IPS DF 19.7 (cell line): ENCODE measurements at places on chromosomes 7 and 10.
A peak's percentile ranks its signal among the peaks of the same experiment; 100 is the strongest.

DNA sequence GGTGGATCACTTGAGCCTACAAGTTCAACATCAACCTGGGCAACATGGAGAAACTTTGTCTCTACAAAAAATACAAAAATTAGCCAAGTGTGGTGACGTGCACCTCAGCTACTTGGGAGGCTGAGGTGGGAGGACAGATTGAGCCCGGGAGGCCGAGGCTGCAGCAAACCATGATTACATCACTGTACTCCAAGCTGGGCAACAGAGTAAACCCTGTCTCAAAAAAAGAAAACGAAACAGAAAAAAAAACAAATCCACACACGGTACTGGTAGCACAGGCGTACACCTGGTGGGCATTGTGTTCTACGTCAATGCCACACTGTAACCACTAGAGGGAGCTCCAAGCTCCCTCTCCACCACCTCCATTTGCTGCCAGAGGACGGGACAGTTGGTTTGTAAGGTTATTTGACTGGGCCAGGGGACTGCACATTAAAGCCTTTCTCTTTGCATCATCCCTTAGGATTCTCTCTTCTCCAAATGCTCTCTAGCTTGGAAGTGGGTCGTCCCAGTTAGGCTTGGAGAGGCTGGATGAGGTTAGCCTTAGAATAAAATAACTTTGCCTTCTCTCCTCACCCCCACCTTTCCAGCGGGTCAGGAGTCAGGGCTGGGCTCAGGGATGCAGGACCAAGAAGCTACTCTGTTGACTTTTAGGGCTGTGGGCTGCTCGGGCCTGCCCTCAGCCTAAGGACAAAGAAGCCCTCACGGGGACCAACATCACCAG, 130.8 kb downstream of the SORBS1 start:
- no peak for DNase-seq

DNA sequence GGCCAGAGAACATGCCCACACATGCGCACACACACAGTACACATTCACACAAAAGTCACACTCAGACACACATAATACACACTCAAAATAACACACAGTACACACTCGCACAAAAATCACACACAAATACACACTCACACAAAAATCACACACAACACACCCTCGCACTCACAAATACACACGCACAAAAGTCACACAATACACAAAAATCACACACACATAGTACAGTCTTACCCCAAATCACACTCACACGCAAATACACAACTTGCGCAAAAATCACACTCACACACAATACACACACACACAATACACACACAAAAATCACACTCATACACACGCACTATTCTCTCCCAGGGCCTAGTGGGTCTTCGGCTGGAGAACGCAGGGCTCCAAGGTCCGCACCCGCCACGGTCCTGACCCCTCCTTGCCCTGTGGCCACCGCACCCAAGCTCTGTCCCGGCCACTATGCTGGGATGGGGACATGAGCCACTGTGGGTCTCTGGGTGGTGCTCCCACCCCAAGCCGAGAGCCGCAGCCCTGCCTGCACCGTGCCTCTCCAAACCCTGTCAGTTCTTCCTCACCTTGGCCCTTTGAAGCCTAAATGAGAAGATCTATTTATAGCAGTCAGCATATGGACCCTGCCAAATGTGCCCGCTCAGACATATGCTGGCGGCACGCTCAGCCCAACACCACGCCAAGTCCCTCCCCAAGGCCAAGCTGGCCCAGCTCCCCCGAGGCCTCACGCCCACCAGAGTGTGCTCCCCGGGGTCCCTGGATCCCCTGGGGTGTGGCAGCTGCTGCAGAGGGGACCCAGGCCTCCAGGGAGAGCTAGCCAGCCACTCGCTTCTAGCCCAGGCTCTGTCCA, 55.9 kb downstream of the ELFN1 start:
- no peak for DNase-seq

GRCh38 chr7:116426428-116427156, 72.9 kb upstream of the CAV2 start:
- DNase-seq, result no peak

GRCh38 chr10:46538717-46539426, 17.6 kb downstream of the GPRIN2 start:
- DNase-seq, result no peak

DNA sequence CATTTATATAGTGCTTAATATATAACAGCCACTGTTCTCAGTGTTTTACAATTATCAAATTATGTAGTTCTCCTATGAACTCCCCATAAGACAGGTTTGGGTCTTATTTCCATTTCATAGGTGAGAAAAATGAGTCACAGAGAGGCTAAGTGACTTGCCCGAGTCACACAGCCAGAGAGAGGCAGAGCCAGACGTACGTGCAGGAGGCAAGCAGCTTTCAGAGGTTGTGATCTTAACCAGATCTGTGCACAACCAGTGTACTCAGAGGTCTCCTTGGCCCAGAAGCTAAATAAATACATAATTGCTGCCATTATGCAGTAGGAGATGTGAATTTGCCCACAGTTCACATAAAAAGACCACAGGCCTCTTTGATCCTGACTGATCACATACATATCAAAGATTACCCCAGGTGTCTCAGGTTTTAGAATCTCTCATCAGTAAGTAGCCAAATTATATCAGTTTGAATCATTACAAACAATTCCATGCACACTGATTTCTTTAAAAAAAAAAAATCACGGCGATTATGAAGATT, 304.7 kb upstream of the AOAH start:
- no peak for DNase-seq

DNA sequence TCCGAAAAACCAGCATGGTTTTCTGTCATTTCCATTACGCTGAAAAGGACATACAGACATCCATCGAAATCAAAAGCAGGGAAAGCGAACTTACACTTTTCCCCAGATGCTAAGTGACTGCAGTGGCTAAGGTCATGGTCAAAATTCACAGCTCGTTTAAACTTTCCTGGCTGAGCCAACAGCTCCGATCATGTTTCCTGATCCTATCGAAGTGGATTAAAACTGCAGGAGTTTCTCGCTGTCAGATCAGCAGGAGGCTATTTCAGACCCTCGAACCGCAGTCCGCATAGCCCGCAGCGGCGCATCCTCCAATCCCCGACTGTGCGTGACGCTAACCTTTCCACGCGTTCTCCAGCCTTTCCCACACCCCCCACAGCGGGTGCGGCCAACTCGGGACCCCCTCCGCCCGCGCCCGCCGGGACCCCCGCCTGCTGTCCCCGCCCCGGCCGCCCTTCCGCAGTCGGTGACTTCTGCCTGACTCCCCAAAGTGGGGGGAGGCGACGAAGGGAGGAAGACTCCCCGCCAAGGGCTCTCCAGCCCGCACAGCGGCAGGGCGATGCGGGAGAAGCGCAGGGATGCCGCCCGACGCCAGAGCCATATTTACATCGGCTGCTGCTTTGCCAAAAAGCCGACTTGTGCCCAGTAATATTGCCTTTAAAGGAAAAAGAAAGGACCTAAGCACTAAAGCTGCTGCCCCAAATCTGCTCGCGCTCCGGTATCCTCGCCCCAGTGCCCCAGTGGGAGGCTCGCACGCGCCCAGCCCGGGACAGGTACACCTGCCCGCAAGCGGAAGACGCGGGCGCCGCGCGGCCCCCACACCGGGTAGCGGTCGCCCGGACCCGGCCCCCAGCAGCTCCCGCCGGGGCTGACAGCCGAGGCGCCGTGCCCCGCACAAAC, 1.2 kb downstream of the PIP4K2A start:
- DNase-seq, result no peak

- no peak for DNase-seq
These were observed 7.5 kb downstream of the MPP7 start for GRCh38 chr10:28295336-28295735.

DNA sequence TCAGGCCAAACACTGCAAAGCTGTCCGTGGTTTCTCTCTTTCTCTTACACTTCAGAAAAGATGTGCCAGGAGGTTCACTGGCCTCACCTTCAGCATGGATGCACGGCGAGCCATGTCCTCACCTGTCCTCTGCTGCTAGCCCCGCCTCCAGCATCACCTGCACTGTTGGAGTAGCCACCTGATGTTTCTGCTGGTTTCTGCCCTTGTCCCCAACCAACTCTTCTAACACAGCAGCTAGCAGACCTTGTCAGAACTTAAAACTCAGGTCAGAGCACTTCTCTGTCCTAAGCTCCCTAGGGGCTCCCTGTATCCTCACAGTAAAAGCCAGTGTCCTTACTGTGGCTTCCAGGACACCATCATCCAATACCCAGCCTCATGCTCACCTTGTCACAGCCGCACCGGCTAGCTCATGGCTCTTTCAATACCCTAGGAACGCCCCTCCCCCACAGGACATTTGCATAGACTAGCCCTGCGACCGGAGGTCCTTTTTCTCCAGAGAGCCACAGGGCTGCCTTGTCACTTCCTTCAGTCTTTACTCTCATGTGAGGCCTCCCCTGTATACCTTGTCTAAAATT, 15.2 kb downstream of the PALD1 start:
- peak; percentile 82 for DNase-seq

- no peak for DNase-seq
These were observed 69.8 kb upstream of the BAIAP2L1 start for GRCh38 chr7:98470485-98471240.

- no peak for DNase-seq
These were observed 179.3 kb downstream of the PFKFB3 start for GRCh38 chr10:6382081-6382480.

DNA sequence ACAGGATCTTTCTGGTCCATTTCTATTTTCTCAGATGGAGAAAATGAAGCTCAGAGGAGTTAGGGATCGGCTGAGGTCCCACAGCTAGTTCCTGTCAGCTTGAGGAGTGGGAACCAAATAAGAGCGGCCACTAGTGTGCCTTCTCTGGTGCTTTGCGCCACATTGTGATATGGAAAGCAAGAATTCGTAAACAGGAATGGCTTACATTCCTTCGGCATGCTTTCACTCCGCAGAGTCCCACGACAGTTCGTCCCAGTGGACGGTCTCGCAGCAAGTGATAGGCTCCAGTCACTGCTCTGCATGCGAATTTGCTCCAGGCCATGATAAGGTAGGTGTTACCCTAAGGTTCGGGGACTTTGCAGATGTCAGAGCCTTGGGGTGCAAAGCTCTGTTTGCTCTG, 41.5 kb upstream of the PTF1A start:
- DNase-seq, result no peak

GRCh38 chr10:3548076-3548475, 236.9 kb downstream of the KLF6 start:
- DNase-seq, result no peak

- no peak for DNase-seq
These were observed 141.1 kb upstream of the AGR3 start for GRCh38 chr7:17022920-17023319.

DNA sequence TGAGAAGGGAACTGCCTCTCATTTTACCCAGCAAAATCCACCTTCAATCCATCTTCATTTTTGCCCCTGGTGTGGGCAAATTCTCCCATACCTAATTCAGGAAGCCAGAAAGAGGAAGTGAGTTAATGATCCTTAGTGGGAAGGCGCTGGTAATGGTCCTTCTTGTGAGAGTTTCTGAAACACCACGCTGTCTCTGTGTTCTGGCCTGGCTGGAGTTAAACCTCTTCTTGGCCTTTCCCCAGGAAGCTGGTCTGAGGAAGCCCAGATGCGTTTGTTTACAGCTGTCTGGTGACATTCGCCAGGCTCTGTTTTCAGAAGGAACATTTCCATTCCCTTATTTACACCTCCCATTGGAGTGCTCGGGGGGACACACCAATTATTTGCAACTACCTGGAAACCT, 24.3 kb downstream of the HTRA1 start:
- no peak for DNase-seq

DNA sequence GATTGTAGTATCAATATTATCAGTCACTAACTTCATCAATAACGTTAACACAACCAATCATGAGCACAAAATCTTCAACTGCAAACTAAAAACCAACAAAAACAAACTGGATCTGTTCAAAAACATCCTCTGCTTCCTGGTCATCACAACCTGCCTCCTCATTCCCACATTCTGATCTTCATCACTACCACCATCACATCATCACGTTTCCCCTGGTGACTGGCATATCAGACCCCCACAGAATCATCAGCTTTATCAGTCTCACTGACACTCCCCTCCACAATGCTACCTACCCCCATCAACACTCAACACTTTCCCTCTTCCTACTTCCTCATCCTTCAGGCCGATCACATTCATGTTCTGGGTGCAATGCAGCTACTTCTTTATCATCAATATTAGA, 11.4 kb downstream of the XPNPEP1 start:
- no peak for DNase-seq

DNA sequence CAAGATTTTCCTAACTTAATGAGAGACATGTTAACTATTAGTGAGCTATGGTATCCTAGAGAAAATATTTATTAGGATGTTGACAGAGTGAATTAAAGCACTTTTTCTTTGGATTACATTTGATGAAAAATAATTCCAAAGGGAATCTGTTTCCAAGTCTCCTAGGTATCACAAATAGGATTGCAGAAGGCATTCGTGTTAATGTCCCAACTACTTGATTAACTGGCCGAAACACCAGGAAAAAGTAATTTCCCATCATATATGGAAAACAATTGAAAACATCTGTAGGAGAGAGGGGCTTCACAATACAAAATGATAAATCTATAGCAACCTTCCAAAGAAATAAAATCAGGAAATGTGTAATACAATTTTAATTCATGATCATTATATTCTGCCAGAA, 406.7 kb downstream of the PARD3 start:
- no peak for DNase-seq

DNA sequence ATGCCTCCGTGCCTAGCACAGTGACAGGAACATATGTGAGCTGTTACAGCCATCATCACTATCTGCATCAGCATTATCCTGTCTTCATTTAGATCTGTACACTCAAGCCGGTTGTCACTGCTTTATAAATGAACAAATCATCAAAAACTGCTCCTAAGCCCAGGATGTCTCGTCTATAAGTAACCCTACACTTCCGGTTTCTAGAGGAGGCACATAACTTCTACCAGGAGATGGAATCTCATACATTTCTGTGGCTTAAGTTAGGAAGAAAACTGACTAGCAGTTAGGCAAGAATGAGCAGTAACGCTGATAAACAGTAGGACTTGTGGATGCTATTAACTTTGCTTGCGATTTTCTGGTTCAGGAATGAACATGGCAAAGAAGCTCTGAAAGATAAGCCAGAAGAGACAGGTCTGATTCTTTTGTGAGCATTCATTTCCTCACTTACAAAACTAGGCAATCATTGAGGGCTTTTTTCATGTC, 1199.2 kb downstream of the SORCS3 start:
- DNase-seq, result no peak

DNA sequence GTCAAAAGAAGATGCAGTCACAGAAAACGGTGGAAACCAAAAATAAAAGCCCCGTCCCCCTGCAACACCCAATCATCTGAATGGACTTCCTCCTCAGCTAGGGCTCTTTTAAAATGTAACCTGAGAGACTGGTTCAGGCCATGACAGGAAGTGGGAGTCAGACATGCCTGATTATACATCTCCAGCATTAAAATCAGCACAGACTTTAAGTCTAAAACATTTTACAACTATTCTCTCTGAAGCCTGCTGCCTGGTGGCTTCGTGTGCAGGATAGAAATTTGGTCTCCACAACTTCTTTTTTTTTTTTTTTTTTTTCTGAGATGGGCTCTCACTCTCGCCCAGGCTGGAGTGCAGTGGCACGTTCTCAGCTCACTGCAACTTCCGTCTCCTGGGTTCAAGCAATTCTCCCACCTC, 30.3 kb downstream of the HACD1 start:
- DNase-seq, result no peak
